HFFc6 (cell line): ENCODE measurements at places on chromosomes 3 and 15. TPM values are rescaled to one million over a fixed set of nuclear protein-coding genes. Genes with fewer than 3 reads are reported as not detected.

Gene CACNA2D2
- 0.13 TPM in 1 of 3 replicates, not detected in the others for total RNA-seq

Gene GABRR3
- not detected in 2 replicates for total RNA-seq

DNA sequence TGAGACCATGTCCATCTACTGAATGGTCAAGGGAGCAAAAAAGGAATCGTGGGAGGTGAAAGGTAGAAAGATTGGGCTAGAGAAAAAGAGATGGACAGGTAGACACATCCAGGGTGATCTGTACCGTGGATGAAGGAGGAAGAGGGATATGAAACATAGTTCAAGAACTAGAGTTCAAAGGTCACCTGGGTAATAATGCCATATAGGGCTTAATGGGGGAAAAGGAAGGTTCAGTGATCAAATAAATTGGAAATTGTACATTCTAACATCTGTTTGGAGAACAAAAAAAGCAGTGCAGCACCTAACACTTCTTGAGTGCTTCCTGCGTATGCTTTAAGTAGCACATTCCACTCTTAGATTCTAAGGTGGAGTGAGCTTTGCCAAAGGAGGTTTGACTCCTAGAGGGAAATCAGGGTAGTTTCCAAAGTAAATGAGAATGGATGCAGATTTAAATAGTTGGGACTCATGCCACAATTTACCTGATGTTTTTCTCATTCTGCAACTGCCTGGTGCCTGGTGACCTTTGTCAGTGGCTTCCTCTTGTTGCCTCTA is 46.6 kb downstream of the MITF start:
- H3K4me3 ChIP-seq: no peak overlapping the region
- H3K36me3 ChIP-seq: peaks cover 11% of the 10 kb centered on the region
- peaks cover 70% of the 10 kb centered on the region for H3K4me1 ChIP-seq
- no peaks in the 10 kb centered on the region for H3K27me3 ChIP-seq

GRCh38 chr3:141249041-141249440 is 17.4 kb downstream of the PXYLP1 start:
- H3K27me3 ChIP-seq: peaks cover 2% of the 10 kb centered on the region
- peaks cover 12% of the 10 kb centered on the region for H3K4me1 ChIP-seq
- no peak overlapping the region for H3K27ac ChIP-seq
- H3K4me3 ChIP-seq: no peak overlapping the region
- no peaks in the 10 kb centered on the region for H3K36me3 ChIP-seq

DNA sequence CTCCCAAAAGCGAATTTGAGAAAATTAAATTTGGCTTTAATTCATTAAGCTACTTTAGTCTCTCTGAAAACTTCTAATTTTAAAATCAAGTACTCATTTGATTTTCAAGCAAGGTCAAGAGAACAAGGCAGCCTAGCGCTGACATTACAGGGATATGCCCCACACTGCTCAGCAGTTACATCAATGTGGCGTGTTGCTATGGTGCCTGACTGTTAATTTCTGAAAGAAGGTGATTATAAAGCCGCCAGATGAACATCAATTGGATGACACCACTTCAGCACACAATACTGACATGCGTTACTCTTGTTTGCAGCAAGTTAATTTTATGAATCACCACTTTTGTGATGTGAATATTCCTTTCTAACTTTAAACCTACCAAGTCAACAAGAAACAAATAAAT is 284.4 kb downstream of the FOXP1 start:
- H3K36me3 ChIP-seq: no peaks in the 10 kb centered on the region
- peaks cover 15% of the 10 kb centered on the region for H3K4me1 ChIP-seq
- H3K27ac ChIP-seq: no peak overlapping the region
- no peak for DNase-seq
- no peaks in the 10 kb centered on the region for H3K27me3 ChIP-seq

GRCh38 chr3:78604341-78604740 is 1163.5 kb downstream of the ROBO1 start:
- DNase-seq: peak; percentile 43
- H3K4me3 ChIP-seq: no peak overlapping the region
- peak overlapping the region; percentile 10; the same call in 1 of the 2 replicates for H3K27ac ChIP-seq
- H3K4me1 ChIP-seq: peaks cover 12% of the 10 kb centered on the region

DNA sequence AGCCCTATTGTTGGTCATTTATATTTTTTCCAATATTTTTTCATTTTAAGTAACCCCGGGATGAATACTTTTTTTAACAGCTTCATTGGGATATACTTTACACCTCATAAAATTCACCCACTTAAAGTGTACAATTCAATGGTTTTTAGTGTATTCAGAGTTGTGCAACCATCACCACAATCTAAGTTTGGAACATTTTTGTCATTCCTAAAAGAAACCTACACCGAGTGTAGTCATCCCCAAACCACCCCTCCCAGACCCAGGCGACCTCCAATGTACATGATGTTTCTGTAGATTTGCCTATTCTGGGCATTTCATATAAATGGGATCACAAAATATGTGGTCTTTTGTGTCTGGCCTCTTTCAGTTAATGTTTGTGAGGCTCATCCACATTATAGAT is 118.3 kb upstream of the FRMD4B start:
- H3K4me1 ChIP-seq: no peaks in the 10 kb centered on the region
- no peak for DNase-seq
- H3K36me3 ChIP-seq: no peaks in the 10 kb centered on the region
- H3K27ac ChIP-seq: no peak overlapping the region
- no peak overlapping the region for H3K4me3 ChIP-seq

GRCh38 chr3:52388933-52389332 is 56.0 kb downstream of the SEMA3G start:
- peaks cover 9% of the 10 kb centered on the region for H3K27me3 ChIP-seq
- H3K36me3 ChIP-seq: no peaks in the 10 kb centered on the region
- no peak for DNase-seq

DNA sequence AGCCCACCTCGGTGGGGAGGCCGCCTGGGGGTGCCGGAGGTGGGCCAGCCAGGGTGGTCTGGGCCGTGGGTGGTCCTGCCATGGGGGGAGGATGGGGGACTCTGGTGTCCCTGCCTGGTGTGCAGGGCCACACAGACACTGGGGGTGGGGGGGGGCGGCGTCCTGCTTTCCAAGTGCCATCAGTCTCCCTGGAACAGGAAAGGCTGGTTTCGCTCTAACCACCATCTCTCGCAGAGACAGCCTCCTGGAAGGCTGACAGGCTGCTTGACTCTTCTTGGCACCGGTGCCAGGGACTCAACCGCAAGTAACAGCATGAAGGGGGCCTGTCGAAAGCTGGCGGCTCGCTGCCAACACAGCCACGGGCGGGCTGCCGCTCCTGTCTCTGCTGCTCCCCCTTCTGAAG is 40.3 kb downstream of the RGMA start:
- H3K4me3 ChIP-seq: no peak overlapping the region
- peaks cover 13% of the 10 kb centered on the region for H3K27me3 ChIP-seq
- H3K27ac ChIP-seq: no peak overlapping the region
- H3K4me1 ChIP-seq: no peaks in the 10 kb centered on the region
- no peak for DNase-seq
- H3K36me3 ChIP-seq: peaks cover 9% of the 10 kb centered on the region; the same call in 1 of the 2 replicates

DNA sequence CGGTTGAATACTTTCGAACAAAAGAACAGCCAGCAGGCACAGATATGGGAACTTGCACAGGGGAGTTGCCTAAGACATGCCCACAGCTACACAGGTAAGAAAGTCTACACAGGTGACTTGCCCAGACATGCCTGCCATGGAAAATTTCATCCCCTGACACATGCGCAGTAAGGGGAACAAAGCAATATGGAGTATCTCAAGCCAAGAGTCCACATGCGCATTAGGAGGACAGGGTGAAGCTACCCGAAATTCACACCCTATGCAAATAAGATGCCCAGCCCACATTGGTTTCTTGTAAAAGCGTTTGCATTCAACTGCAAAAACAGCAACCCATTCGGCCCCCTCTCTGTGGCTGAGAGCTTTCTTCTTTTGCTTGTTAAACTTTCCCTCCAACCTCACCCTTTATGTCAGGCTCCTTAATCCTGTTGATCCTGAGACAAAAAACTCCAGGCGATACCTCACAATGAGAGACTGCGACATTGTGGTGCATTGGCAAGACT is 49.3 kb upstream of the TRPM1 start:
- no peak overlapping the region for H3K27ac ChIP-seq
- DNase-seq: no peak
- H3K4me3 ChIP-seq: no peak overlapping the region
- H3K36me3 ChIP-seq: no peaks in the 10 kb centered on the region

Gene INKA1
- total RNA-seq: 3.3 and 3.8 TPM in 2 replicates

DNA sequence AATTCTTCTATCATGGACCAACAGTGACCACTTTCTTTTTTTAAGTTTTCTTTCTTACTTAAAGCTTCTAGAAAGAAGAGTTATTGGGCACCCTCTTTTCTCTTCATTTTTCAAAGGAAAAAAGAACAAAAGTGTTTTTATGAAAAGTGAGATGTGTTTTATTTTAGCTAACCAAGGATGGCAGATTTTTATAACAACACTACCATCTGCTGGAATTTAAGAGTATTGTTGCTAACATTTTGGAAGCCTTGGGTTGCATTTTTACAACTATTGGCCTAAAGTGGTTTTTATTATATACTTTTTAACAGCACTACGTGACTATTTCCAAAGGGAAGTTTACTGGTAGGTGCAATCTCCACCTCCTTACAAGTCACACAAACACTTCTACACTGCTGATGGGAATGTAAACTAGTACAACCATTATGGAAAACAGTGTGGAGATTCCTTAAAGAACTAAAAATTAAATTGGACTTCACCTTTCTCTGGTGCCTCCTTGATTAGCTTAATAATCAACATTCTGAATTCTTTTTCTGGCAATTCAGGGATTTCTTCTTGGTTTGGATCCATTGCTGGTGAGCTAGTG is 237.7 kb upstream of the AGTR1 start:
- peak; percentile 10 for DNase-seq
- no peak overlapping the region for H3K4me3 ChIP-seq
- H3K27ac ChIP-seq: no peak overlapping the region
- peaks cover 13% of the 10 kb centered on the region for H3K4me1 ChIP-seq
- H3K36me3 ChIP-seq: no peaks in the 10 kb centered on the region

DNA sequence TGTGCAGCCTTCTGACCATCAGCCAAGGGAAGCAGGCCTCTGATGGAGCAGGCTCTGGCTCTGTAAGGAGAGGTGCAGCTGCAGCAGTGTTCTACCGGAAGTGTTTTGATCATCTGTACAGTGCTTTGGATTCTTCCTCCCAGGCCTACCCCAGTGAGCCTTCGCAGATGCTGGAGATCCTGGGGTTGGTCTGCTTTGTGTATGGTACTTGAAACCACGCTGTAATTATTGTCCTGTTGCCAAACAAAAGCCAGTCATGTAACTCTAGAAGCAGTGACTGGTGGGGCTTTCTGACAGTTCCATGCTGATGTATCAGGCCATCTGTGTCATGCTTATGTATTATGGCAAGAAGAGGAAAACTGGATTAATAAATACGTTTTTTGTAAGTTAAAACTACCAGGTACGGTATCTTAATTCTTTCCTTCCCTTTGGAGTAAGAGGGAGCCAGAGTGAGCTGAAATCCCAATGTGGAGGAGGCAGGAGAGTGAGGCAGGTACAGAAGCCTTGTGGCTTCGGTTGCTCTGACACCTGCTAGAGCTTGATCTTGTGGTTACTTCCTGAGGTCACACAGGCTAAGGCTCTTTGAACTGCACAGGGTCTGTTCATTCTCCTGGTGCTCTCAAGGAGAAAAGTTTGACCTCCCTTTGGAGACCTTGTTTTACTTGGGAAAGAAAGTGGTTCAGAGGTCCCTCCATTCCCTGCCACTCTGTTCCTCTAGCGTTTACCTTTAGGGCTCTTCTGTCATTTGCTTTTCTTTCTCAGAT is 3.7 kb downstream of the TMEM42 start:
- no peak overlapping the region for H3K4me3 ChIP-seq
- no peak for DNase-seq
- H3K4me1 ChIP-seq: peaks cover 25% of the 10 kb centered on the region
- H3K36me3 ChIP-seq: peaks cover 25% of the 10 kb centered on the region

Gene PPP1R14D
- not detected in 3 replicates for total RNA-seq

GRCh38 chr3:54360320-54360719 is 238.0 kb downstream of the CACNA2D3 start:
- H3K36me3 ChIP-seq: peaks cover 5% of the 10 kb centered on the region
- no peak overlapping the region for H3K4me3 ChIP-seq
- no peak for DNase-seq

DNA sequence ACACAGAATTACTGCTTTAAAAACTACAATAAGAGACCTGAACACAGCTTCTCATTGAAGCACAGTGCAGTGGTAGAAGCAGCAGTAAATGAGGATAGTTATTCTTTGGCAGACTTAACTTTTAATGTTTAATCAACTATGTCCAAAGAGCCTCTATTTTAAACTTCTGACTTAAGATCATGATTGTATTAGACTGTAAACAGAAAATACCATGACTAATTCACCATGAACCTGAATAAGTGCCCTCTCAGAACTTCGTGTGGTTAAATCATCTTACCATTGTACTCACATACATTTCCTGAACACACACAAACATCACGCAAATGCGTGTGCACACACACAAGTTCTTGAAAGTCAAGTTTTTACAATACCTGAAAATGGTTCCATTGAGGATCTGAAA is 13.9 kb downstream of the CEP152 start:
- H3K4me3 ChIP-seq: no peak overlapping the region
- H3K27me3 ChIP-seq: no peaks in the 10 kb centered on the region
- H3K27ac ChIP-seq: peak overlapping the region; percentile 12; the same call in 1 of the 2 replicates
- H3K4me1 ChIP-seq: peaks cover 69% of the 10 kb centered on the region

GRCh38 chr3:100561459-100562158 is 47.8 kb upstream of the ADGRG7 start:
- DNase-seq: peak; percentile 4
- H3K4me1 ChIP-seq: peaks cover 55% of the 10 kb centered on the region
- peak overlapping the region; percentile 54 for H3K4me3 ChIP-seq
- H3K36me3 ChIP-seq: peaks cover 9% of the 10 kb centered on the region
- H3K27me3 ChIP-seq: no peaks in the 10 kb centered on the region

Gene GOLGA8R
- total RNA-seq: 0.21 to 0.67 TPM in 2 of 3 replicates, not detected in the other

DNA sequence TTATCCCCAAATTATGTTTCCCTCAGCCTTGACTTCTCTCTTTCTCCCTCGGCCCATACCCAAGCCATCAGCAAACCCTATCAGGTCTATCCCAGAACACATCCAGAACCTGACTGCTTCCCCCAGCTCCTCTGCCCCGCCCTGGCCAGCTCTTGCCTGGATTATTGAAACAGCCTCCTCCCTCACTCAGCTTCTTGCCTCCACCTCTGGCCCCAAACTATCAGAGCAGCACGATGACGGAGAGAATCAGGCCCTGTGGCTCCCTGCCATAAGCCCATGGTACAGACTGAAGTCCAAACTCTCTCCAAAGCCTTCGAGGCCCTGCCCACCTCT is 105.3 kb upstream of the LINGO1 start:
- H3K4me1 ChIP-seq: no peaks in the 10 kb centered on the region
- no peaks in the 10 kb centered on the region for H3K36me3 ChIP-seq
- no peak for DNase-seq

DNA sequence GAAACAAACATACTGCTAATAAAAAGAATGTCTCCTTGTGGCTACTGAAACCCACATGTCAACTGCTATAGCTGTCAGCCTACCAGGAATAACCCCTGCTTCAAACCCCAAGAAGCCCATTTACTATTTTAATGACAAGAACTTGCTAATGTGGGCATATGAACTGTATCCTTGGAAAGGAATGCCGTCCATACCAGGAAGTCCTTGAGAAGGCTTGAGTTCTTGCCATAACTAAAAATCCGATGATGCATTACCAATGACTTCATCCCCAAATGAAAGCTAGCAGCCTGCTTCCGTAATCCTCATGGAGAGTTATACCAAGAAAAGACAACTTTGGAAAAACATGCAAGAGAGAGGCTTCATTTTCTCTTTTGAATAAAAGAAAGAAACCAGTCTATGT is 34.8 kb downstream of the MINDY4B start:
- peak overlapping the region; percentile 42; the same call in 1 of the 2 replicates for H3K4me3 ChIP-seq
- H3K27ac ChIP-seq: peak overlapping the region; percentile 10; the same call in 1 of the 2 replicates
- H3K4me1 ChIP-seq: peaks cover 18% of the 10 kb centered on the region
- H3K27me3 ChIP-seq: peaks cover 9% of the 10 kb centered on the region
- no peaks in the 10 kb centered on the region for H3K36me3 ChIP-seq

- H3K27me3 ChIP-seq: peaks cover 25% of the 10 kb centered on the region
- no peak overlapping the region for H3K27ac ChIP-seq
- H3K4me3 ChIP-seq: no peak overlapping the region
- DNase-seq: no peak
- no peaks in the 10 kb centered on the region for H3K4me1 ChIP-seq
Measured at GRCh38 chr3:197561926-197562325, 6.2 kb upstream of the BDH1 start.
